Fibroblast of skin of right biceps (primary cell): ENCODE measurements at places on chromosomes 2 and 18.

- no peak for DNase-seq
Measured at GRCh38 chr2:186590350-186590758, 498 bp downstream of the ITGAV start.

DNA sequence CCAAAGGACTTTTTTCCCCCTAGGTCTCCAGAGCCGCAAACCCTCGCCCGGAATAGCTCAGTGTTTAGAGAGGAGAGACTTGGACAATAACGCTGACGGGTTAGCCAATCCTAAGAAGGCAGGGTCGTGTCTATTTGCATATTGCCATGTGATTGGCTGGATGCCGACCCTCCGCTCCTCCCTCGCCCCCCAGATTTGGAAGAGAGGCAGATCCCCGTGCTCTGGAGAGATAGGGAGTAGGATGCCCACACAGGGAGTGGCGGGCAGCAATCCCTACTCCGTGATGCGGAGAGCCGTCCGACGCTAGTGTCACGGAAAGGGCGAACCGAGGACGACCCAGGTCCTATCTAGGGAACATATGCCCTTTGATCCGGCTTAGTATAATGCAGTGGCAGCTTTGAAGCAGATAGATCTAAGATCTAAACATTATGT, 1.4 kb downstream of the WNT6 start:
- peak; percentile 80 for DNase-seq

GRCh38 chr2:68747900-68748299, 13.3 kb downstream of the ARHGAP25 start:
- no peak for DNase-seq

DNA sequence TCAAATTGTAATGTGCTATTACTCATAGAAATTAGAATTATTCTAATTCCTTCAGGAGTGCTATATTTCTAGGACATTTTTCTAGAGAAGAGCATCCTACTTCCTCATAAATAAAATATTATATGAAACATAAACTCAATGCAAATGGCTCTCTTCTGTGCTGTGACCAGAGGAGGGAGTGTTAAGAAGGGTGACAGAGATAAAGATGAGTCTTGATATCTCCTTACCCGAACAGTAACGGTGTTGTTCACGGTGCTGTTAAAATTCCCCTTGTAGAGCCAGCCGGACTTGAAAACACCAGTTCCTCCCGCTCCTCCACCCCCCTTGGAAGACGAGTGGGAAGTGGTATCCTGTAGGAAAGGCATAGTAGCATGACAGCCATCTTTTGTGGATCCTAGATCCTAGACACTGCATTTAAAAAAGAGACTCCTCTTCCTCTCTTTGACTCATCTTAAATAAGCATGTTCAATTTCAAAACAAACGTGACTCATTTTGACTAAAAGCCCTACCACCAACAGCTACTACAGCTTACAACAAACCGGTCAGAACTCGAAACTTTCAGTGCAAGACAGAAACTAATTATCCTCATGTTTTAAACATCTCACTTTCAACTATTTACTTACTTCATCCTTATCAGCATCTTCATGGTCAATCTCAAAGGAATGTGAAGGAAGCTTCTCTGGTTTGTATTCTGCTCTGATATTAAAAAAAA, 156.3 kb downstream of the DOCK10 start:
- DNase-seq: peak; percentile 87

GRCh38 chr2:229445019-229445418, 173.9 kb upstream of the PID1 start:
- peak; percentile 84 for DNase-seq
